ENCODE measurements at places on chromosomes 16 and 17.

DNA sequence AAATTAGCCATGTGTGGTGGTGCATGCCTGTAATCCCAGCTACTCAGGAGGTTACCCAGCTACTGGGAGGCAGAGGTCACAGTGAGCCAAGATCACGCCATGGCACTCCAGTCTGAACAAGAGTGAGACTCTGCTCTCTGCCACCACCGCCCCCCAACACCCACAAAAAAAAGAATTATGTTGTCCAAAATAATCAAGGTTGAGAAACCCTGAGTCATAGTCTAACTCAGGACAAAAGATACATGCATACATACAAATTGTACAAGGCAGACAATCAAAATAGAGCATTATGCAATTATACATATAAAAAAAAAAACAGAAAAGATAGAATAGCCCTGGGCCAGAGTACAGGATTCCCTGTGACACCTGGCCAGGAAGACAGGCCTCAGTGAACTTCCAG lies 6.6 kb upstream of the KPNB1 start:
- DNase-seq: no peak

GRCh38 chr17:282000-282911 lies 70.4 kb downstream of the RPH3AL start:
- peak; percentile 6 for DNase-seq

DNA sequence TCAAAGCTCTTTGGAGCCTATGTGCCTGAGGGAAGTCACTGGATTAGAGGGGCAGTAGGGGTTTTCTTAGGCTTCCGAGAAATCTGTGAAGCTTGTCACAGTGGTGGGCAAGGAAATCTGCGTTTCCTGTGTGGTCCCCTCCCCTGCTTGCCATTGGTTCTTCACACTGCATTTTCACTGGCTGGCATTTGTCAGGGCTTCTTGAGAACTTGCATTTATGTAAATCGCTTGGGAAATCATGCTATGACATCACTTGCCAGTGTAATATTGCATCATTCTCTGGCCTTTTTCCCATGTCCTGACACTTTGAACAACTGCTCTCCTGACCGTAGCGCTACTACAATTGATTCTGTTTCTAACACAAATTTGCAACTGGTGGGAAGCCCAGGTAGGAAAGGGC lies 1.8 kb downstream of the CACNG3 start:
- no peak for DNase-seq

DNA sequence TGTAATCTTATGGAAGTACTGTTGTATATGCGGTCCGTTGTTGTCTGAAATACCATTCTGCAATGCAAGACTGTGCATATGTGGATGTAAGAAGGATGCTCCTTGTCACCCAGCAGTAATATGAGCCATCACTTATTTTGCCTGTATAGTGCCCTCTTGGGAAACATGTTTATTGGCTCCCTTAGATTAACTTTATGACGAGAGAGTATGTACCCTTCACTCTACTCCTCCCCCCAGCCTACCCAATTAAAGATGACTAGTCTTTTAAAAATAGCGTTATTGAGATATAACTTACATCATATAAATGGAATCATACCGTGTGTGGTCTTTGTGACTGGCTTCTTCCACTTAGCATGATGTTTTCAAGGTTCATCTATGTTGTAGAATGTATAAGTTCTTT lies 33.6 kb downstream of the FTO start:
- no peak for DNase-seq

GRCh38 chr17:4204710-4205173 lies 59.0 kb downstream of the ANKFY1 start:
- DNase-seq: no peak

GRCh38 chr17:28725660-28726225 lies 290 bp downstream of the TLCD1 start:
- no peak for DNase-seq

DNA sequence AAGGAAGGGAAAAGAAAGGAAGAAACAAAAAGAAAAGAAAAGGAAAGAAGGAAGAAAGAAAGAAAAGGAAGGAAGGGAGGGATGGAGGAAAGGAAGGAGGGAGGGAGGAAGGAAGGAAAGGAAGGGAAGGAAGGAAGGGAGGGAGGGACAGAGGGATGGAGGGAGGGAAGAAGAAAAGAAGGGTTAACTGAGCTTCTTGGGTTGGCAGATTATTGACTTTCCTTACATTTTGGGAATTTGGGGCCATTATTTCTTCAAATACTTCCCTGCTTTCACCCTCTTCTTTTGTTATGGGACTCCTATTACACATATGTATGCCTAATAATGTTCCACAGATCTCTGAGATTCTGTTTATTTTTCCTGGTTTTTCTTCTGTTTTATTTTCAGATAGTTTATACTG lies 285.6 kb downstream of the KCNJ2 start:
- DNase-seq: no peak

- DNase-seq: no peak
Observed at GRCh38 chr16:31286421-31287032, 26.8 kb downstream of the ITGAM start.

DNA sequence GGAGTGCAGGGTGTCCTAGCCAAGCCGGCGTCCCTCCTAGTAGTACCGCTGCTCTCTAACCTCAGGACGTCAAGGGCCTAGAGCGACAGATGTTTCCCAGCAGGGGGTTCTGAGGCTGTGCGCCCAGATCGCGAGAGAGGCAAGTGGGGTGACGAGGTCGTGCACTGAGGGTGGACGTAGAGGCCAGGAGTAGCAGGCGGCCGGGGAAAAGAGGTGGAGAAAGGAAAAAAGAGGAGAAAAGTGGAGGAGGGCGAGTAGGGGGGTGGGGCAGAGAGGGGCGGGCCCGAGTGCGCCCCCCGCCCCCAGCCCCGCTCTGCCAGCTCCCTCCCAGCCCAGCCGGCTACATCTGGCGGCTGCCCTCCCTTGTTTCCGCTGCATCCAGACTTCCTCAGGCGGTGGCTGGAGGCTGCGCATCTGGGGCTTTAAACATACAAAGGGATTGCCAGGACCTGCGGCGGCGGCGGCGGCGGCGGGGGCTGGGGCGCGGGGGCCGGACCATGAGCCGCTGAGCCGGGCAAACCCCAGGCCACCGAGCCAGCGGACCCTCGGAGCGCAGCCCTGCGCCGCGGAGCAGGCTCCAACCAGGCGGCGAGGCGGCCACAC lies at the start of gene MMP2:
Gene MMP2 (plus strand): TSS at position 372 of the 603 bp plus-strand sequence. CDS start 282 bp downstream, outside the sequence.
- DNase-seq: no peak

DNA sequence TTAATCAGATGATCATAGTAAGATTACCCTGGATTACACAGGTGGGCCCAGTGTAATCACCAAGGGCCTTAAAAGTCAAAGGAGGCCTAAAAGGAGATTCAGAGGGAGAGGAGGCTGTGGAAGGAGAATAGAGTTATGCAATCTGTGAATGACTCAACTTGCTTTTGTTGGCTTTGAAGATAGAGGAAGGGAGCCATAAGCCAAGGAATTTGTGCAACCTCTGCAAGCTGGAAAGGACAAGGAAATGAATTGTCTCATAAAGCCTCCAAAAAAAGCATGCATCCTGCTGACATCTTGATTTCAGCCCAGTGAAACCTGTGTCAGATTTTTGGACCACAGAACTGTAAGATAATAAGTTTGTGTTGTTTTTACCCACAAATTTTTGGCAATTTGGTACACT lies 109.6 kb downstream of the CNTNAP4 start:
- DNase-seq: no peak

- no peak for DNase-seq
Observed at GRCh38 chr17:38421871-38422827, 6.1 kb upstream of the ARHGAP23 start.

DNA sequence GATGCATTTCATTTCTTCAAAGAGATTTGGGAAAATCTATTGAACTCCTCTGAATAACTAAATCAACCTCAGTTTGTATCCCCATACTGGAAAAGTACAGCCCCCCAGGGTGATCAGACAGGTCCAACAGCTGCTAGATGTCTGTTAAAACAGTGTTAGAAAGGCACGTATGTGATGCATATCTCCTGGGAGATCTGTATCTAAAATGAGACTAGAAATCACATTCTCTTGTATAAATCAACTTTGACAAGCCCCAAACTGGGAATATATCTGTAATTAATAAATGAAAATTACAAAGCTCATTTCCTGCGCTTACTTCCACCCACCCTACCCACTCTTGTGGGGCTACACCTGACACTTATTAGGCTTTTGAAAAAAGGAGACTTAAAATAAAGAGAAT lies 3.8 kb upstream of the KIF2B start:
- no peak for DNase-seq

DNA sequence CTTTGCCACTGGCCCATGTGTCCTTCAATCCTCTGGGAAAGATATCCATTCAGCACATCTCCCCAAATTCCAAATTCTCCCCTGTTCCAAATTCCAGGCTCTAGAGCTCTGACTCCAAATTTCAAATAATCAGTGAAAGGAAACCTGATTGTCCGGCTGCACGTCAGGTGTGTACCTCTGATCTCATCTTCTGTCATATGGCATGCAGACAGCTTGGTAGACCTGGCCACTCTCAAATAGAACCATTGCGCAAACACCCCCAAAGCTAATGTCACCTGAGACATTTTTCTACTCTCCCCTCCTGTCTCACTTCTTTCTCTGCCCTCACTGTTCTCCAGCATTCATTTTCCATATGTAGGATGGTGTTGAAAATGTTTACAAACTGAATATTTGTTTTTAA lies 337.0 kb upstream of the DYNLRB2 start:
- DNase-seq: no peak

DNA sequence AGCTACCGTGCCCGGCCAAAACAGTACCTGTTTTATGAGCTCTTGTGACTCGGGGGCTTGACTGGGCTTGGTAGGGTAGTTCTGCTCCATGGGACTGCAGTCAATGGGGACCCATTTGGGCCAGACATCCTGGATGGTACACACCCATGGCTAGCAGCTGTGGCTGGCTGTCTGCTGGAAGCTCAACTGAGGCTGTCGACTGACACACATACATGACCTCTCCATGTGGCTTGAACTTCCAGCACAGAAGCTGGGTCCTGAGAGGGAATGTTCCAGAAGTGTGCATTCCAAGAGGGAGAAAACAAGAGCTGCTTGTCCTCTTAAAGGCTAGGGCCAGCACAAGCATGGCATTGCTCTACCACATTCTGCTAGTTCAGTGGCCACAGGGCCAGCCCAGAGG lies 14.9 kb upstream of the NKD1 start:
- DNase-seq: no peak

DNA sequence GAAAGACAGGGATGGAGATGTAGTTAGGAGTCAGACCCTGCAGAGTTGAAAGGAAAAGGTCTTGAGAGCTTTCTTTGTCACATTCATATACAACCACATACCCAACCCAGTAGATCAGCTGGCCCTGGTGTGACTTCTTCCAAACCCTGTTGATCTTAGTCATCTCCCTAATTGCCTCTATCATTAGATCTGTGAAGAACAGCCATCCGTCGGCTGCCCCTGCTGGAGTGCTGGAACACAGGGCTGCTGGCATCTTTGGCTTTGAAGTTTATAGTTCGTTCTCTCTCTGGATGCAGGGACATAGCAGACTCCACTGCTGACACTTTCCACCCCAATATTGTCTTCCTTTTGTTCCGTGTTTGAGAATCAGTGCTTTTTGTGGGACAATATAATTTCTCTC lies 10.4 kb upstream of the SMG8 start:
- DNase-seq: no peak

DNA sequence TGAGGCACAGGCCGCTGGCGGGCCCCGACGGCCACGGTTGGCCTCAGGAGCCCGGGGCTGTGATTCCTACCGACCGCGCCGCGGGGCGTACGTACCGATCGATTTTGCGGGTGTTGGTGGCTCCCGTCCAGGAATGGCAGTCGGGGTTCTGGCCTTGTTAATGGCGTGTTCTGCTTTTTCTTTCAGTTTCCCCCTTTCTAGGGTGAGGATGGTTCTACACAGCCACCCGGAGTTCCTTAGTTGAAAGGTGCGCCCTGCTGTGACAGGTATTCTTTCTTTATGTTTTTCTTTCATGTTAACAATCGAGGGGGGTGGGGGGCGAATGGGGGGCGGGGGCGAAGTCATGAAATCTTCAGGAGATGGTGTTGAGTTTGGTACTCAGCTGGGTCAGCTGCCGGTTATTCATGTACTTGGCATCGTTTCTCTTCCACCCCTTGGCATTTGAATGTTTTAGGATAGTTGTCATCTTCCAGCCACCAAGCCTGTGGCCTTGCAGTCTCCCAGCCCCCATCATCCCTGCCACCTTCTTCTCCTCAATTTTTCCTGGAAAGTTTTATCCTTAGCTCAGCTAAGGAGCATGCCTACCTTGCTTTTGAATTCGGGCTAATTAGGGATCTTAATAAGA lies 802 bp downstream of the CYLD start:
- DNase-seq: no peak

DNA sequence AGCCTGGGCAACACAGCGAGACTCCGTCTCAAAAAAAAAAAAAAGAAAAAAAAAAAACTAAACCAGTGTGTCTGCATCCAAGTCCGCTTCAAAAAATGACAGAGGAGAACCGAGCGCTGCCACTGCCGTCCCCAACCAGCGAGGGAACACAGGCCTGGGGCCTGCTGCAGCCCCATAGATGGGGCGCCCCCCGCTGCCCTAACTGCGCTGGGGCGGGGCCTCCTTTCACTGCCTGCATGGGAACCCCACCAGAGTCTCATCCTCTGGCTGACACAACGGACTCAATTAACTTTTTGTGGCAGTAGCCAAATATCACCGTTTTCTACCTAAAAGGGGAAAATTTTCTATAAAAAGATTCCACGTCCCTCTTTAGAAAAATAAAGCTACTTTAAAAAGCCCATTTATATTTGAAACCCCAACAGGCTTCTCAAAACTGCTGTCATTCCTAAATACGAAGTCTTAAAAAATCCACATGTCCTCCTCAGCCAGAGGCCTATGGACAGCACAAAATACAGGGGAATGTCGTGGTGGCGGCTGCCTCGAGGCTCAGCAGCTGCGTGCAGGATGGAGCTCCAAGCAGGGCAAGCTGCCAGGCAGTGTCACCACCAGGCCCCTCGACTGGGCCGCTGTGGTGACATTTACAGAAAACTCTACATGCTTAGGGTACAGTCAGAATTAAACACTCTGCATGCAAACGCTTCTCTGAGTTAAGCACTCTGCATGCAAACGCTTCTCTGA lies 30.3 kb downstream of the KLHDC4 start:
- DNase-seq: no peak

GRCh38 chr16:28543072-28543471 lies 4.3 kb upstream of the NUPR1 start:
- no peak for DNase-seq

- DNase-seq: peak; percentile 2
Observed at GRCh38 chr17:78991906-78992532, 12.3 kb upstream of the LGALS3BP start.

GRCh38 chr16:18827890-18828289 lies 26.5 kb upstream of the ARL6IP1 start:
- DNase-seq: no peak

- DNase-seq: peak; percentile 79
Observed at GRCh38 chr17:82734987-82735866, at the start of gene FN3K. Gene FN3K (plus strand): TSS chr17:82735615. CDS start chr17:82735637, 22 bp downstream.

DNA sequence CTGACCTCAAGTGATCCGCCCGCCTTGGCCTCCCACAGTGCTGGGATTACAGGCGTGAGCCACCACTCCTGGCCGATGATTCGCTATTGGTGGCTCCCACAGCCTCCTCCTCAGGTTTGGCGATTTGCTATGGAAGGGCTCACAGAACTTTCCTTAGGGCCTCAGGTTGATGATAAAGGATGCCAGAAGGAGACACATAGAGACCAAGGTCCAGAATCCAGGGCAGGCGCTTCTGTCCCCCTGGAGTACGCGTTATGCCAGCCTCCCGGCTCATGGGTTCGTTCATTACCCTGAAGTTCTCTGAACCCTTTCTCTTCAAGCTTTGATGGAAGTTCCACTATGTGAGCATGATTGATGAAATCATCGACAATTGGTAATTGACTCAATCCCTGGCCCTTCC lies 19.9 kb downstream of the LGALS3BP start:
- no peak for DNase-seq

All from dorsolateral prefrontal cortex (tissue), 122 donors.